Neural crest cell (in vitro differentiated cells): ENCODE measurements at places on chromosomes 11 and 22.

DNA sequence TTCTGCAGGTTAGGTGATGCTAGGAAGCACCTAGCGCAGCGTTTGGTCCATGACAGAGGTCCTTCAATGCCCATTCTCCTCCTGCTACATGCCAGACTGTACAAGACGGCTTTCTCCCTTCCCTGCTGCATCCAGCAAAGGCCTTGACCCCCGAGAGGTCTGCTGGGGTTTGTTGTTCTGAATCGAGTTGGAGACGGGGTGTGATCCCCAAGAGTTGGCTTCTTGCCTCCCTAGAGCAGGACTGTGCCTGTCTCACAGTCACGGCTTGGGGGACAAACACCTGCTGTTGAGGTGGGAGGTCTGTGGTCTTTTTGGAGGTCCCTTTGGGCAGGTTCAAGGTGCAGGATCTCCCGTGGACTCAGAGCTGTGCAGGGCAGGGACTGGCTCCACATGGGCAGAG, 352.3 kb upstream of the B3GAT1 start:
- no peak for DNase-seq

DNA sequence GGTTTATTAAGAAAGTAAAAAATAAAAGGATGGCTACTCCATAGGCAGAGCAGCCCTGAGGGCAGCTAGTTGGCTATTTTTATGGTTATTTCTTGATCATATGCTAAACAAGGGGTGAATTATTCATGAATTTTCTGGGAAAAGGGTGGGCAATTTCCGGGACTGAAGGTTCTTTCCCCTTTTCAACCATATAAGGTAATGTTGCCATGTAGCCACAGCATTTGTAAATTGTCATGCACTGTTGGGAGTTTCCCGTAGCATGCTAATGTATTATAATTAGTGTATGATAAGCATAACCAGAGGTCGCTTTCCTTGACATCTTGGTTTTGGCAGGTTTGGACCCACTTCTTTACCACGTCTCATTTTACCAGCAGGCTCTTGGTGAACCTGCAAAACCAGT, 610.4 kb upstream of the B3GAT1 start:
- DNase-seq, result no peak

DNA sequence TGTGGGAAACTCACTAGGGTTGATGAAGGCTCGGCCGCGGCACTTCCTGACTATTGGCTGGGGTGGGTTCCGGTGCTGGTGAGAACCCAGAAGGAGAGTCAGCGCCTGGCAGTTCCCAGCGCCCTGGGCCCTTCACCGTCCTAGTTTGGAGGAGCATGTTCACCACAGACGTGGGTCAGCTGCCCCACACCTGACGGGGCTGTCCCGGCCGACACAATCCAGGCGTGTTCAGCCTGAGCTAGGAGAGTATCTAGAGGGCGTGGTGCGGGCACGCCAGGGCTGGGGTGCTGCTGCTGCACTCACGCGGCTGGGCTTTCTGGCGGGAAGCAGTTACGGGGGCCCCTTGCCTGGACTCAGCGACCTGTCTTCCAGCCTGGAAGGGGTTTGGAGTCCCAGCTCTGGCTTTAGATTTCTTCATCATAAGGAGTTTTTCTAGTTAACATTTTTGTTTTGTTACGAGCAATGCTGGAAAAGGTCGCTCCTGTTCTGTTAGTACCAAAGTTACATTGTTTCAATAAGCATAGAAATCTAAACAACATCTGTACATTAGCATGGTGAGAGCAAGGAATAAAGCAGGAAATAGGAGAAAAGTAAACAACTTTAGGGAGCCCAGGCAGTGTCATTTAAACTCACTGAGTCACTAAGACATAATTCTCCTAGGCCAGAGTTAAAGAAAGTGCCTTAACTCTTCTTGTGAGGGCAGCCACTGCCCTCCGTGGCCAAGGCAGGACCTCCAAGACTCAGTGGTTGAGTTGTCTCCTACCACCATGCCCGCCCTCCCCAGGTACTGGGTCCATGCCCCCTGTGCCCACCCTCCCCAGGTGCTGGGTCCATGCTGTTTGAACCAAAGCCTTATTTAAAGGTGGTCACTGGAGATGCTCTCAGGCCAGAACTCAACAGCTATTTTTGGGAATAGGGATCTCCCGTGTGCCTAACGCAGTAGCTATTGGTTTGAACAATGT, 12.1 kb upstream of the ADORA2A start:
- DNase-seq, result no peak

- no peak for DNase-seq
These were observed 70.8 kb downstream of the RAB38 start for GRCh38 chr11:88104408-88104807.

DNA sequence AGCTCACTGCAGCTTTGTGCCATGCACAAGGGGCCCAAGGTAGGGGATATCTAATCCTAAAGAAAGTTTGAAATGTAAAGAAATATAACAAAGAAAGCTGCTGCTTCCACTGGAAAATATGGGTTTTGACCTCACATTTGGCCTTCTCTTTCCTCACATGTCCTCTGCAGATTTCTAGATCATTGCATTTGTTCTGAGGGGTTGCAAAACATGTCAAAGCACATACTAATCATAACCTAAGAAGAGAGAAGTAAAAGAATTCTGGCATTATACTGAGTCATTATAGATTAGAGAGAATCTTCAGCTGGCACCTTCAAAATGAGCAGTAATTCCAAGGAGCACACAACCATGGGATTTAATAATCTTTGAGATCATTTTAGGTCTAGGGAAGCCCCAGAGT, 92.5 kb upstream of the CHRM4 start:
- DNase-seq, result no peak

GRCh38 chr11:134521452-134522289, 109.6 kb upstream of the B3GAT1 start:
- DNase-seq, result no peak

DNA sequence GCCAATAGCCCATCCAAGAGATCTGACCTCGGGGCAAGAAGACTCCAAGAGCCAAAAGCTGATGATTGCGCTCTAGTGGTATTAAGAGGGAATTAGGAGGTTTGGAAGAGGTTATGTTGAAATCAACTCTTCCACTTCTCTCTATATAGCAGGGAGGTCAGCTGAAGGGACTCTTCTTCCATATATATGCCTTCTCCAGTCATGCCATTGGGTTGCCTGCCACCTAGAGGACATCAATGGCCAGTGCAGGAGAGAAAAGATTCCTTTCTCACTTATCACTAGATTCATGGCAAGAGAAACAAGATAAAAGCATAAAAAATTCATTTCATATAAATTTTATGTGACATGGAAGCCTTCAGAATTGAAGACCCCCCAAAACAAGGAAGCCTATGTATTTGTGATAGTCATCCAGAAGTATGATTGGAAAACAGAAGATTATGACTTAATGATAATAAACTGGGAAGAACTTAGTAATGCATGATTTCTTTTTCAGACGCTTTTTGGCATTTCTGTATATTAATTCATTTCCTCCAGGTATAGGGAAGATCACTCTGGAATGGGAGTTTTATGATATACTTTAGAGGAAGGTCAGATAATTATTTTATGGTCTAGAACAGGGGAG, 435.1 kb upstream of the DDI1 start:
- peak; percentile 17 for DNase-seq
